Stromal cell of bone marrow (primary cell): ENCODE measurements at places on chromosomes 2 and 18.

GRCh38 chr2:144645083-144645778 is 125.3 kb upstream of the ZEB2 start:
- peak; percentile 68 for DNase-seq

GRCh38 chr2:232577841-232578240 is 27.4 kb downstream of the EIF4E2 start:
- DNase-seq, result no peak

GRCh38 chr2:233441161-233442027 is 87.1 kb downstream of the DGKD start:
- DNase-seq, result no peak

DNA sequence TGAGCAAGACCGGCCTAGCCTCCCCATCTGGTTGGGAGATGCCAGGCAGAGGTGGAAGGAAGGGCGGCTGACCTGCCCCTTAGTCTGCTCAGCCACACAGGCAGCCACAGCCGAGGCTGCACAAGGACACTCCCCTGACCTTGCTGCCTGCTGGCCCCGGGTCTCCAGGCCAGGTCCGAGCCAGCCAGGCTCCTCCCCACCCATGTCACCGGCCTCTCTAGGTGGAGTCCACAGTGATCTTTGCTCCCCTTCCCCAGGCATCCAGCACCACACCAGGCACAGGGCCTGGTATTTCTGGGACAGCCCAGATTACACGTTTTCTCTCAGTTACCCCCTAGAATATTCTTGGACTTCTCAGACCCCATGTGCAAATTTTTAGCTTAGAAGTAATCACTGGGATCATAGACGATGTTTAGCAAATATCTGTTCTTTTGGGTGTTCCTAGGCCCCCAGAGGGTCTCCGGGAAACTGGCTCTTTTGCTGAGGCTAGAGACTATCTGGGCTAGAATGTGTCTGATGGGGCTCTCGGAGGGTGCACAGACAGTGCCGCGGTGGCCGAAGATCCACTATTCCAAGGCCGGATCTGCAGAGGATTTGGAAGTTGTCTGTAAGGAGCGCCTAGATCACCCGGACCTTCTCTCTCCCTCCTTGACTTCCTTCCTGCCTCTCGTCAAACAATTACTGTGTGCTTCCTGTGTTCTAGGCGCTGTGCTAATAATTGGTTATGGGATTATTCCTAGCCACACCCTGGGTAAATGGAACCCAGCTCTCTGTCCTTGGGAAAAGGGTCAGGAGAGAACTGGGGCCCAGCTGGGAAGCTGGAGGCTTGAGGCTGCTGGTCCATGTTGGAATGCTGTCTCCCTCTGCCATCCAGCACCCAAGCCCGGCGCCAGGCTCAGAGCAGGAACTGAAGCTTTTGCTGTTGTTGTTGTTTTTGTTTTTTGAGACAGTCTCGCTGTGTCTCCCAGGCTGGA is 46.9 kb downstream of the ODC1 start:
- DNase-seq, result no peak

- peak; percentile 92 for DNase-seq
These were observed at the start of gene PLCD4 for GRCh38 chr2:218607436-218608115. PLCD4 (plus strand) TSS chr2:218607899; CDS start chr2:218615740, 7,841 bp downstream.

GRCh38 chr18:35436076-35436649 is 59.0 kb upstream of the ZNF396 start:
- peak; percentile 81 for DNase-seq

GRCh38 chr18:55953326-55953725 is 365.3 kb upstream of the TCF4 start:
- DNase-seq, result no peak

- DNase-seq, result peak; percentile 7
These were observed 1674.1 kb upstream of the TMEFF2 start for GRCh38 chr2:193868833-193869232.
